CD4-positive, alpha-beta T cell (primary cell): ENCODE measurements at places on chromosomes 4 and X.

GRCh38 chrX:139388254-139388653, 142.3 kb upstream of the F9 start:
- DNase-seq = no peak

DNA sequence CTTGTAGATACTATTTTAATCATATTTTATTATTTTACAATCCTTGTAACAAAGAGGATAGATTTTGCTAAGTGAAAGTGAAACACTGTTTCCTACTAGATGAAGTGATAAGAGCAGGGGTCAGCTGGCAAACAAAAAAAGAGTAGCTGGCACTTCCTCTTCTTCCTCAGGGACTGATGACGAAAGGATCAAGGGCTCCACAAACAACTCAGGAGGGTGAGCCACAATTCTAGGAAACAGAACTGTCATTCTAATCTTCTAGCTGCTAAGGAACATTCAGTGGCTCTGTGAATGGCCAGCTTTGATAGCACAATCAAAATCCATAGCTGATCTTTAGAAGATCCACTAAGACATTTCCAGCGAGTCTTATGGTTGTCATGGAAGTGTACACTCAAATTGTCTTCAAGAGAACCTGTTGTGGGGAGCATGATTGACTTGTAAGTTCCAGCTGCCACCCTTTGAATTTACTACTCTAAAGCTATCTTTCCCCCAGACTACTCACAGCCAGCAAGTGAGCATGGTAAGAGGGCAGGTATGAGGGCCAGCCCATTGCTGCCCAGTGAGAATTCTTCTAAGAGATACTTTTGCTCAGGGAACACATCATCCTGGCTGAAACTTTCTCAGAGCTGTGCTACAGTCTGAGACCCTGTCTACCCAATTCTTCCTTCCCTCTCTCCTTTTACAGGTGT, 275.7 kb upstream of the RASGEF1B start:
- DNase-seq = no peak

GRCh38 chr4:23884741-23885140, 5.1 kb downstream of the PPARGC1A start:
- no peak for DNase-seq

DNA sequence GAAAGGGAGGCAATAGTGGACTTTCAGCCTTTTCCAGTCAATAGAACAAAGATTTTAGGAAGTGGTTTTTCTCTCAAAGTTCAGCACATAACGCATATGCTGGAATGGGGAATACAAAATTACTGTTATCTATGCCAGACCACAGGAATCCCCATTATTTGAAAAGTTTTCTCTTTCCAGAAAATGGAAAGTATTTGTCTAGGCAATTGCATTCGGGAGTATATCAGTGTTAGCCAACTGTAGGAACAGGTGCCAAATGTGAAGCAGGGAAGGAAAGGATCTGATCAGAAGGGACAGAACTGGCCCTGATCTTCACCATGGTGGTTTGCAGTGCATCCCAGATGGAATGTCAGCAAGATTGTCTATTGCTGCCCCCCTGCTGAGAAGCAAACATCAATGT, 213.6 kb downstream of the CPE start:
- no peak for DNase-seq

- DNase-seq = no peak
These were observed 103.4 kb upstream of the PAK3 start for GRCh38 chrX:110992611-110993010.

- DNase-seq = no peak
These were observed 47.0 kb downstream of the SNX25 start for GRCh38 chr4:185256446-185256845.

DNA sequence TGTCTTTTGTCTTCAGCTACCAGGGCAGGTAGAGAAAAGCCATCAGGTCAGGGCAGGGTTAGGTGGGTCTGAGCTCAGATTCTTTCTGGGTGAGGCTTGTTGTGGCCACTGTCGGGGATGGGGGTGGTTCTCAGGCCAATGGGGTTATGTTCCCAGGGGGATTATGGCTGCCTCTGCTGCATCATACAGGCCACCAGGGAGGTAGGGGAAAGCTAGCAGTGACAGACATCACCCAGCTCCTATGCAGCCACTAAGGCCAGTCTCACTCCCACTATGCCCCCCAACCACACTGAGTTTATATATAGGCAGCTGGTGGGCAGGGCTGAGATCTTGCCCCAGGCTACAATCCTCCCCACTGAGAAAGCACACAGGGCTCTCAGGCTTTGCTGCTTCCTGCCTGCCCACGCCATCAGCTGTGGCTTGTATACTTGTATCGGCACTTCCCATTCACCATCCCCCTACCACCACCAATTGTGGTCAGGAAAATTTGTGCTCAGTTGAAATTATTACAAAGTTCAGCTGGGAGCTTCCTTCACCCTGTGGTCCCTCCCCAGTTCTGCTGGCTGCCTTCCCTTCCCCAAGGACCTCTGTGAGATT, 72.6 kb upstream of the PTPN13 start:
- DNase-seq = no peak

DNA sequence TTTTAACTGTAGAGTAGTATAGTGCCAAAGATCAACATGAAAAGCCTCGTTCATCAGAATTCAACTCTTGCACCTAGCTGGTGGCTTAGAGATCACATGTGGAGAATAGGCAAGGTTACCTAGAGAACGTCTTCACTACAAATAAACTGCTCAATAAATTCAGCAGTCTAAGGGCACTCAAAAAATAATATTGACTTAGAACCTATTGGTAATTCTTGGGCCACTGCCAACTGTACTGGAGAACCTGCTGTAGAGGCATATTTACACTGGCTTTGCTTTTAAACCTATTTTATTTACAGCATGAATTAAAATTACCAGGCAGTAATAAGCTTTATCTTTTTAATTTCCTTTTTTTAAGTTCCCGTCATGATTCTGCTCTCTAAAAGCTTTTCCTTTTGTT, 343.7 kb downstream of the PDHA2 start:
- no peak for DNase-seq

DNA sequence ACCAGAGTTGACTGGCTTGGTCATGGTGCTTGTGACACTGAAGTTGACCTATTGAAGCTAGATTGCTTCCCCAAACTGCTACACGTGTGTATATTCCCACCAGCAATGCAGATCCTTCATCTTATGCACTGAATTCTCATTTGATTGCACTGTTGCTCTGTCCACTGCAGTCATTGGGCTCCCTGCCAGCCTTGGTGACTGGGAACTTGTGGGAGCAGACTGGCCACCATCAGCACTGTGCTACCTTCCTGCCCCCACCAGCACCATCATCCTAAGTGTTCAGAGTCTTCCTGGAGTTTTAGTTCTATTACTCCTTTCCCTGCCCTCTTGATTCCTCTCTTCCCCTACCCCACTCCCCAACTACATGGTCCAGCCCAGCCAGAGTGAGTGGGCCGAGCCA, 117.7 kb upstream of the PRPS2 start:
- DNase-seq = no peak

- no peak for DNase-seq
These were observed 112.4 kb upstream of the LSM6 start for GRCh38 chr4:146063143-146063542.

DNA sequence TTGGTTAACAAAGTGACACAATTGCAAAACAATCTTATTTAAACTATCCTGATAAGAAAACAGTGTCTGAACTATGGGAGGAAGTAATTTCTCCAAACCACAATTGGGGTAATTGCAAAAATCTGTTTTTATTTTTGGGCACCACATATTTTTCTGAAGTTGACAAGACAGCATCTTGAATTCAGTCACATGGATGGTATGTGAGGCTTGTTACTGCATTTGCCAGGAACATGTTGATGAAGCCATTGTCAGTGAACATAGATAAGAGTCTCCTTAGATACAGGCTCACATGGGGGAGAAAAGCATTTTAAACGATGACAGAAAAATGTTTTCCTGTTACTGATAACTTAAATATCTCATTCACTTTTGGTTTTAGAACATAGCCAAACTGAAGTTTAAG, 5.5 kb upstream of the USP53 start:
- no peak for DNase-seq

DNA sequence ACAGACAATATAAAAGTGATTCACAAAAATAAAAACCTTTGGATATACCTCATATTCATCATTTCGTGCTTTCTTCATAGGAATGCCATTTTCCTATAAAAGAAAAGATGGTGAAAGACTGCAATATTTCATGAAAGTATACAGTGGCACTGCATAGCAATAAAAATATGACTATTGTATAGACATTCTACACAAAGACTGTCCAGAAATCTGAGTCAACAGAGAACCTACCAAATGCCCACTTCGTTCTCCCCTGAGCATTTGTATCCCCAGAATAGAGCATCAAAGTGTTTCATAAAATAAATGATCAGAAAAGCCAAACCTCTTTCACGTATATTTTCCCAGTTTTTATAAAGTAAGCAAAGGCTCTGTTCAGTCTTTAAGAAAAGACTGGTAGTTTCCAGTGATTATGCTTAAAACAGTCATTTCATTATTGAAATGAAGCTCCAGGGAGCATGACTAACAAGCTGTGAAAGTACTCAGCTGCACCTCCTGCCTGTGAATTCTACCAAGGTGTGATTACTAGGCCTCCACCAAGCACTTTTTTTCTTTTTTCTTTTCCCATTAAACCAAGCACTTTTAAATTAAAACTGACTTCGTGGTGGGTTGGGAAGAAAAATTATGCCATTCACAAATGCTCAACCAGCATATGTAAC, 20.2 kb downstream of the PPA2 start:
- no peak for DNase-seq

DNA sequence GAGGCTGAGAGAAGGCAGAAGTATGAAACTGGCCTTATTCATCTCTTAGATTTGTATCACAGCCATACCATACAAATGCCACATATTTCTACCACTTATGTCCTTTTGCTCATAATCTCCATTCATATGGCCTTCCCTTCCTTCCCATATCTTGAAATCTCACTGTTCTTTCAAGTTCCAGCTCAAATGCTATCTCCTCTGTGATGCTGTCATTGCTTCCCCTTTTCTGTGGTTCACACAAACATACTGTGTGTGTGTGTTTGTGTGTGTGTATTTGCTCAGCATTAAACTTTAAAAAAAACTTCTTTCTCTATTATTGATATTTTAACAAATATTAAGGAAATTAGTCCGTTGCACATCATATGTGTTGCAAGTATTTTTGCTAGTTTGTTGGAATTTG, 26.7 kb downstream of the PHKA1 start:
- no peak for DNase-seq

GRCh38 chr4:38582889-38583470, 81.0 kb upstream of the KLF3 start:
- no peak for DNase-seq
